ENCODE measurements at places on chromosomes 6 and 20. TPM values are rescaled to one million over a fixed set of nuclear protein-coding genes. Genes with fewer than 3 reads are reported as not detected.

DNA sequence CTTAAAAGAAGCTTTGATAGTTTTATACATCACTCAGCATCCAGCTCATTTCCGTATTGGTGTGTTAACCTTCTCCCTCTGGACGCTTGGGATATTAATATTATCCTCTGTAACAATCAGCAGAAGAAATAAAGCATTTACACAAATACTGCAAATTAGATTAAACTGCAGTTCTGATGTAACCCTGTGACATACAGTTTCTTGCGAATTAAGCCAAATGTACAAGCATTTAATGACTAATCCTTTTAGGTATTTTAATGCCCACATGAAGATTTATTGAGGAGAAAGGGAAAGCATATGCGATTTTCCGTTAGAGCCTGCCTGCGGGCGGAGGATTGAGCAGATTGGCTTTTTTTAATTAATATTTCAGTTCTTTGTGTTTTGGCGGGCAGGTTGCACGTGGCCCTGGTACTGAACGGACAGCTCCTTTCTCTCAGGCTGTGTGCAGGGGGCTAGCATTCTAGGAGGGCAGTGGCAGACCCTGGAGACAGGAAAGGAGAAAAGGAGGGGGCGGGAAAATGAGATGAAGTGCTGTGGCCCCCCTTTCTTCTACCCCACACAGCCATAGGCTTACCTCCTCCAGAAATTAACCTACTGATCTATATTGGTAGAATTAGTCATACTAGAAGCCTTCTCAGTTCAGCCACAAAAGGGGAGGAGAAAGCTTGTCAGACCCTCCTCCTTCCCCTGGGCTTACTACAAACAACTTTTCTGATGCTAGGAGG is 14.1 kb upstream of the TFAP2D start:
- no peak for DNase-seq

GRCh38 chr6:133242637-133243585 is 1.8 kb downstream of the EYA4 start:
- no peak for DNase-seq

DNA sequence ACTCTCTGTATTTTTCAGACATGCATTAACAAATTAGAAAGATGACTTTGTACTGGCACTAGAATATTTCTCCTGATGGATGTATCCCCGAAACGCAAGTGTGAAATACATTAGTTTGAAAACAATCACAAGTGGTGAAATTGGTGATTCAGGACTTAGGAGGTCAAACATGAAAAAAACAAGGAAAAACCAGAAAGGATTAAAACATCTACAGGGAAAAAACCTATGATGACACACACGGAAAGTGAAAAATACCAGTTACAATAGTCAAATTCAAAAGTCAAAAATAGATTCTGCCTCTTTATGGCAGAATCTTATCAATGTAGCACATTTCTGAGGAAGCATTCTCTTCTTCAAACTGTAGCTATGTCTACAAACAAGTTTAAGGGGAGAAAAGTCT is 129.0 kb upstream of the SGK1 start:
- DNase-seq = no peak

DNA sequence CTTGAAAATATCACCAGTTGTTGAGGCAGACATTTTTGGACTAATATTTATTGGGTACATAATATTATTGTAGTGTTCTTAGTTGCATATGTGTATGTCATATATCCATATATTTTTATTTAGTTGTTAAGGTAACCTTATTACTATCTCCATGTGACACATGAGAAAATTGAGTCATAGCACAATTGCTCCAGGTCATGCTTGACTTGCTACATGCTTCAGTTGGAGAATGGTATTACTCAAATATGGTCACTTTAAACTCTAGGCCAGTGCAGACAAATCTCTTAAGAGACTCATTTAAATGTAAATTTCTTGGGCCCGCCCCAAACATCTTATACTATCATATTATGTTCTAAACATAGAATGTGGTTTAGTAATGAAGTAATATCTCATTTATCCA is 246.1 kb downstream of the RIMS1 start:
- DNase-seq = no peak

DNA sequence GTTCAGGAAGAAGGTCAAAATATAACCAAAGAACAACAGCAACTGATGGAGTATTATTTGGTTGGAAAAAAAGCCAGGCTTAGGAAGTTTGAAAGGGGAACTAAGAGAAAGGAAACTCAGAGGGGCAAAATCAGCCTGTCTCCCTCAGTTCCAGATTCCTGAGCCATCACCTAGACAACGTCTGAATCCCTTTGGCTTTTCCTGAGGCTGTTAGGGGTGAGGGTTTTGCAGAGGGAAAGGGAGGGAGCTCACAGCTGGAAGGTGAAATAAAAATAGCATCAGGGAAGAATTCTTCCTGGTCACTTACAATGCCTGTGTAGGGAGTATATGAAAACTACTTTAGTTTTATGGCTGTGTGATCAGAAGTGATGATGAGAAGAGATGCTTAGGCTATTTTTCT is 100.5 kb downstream of the SOBP start:
- no peak for DNase-seq

DNA sequence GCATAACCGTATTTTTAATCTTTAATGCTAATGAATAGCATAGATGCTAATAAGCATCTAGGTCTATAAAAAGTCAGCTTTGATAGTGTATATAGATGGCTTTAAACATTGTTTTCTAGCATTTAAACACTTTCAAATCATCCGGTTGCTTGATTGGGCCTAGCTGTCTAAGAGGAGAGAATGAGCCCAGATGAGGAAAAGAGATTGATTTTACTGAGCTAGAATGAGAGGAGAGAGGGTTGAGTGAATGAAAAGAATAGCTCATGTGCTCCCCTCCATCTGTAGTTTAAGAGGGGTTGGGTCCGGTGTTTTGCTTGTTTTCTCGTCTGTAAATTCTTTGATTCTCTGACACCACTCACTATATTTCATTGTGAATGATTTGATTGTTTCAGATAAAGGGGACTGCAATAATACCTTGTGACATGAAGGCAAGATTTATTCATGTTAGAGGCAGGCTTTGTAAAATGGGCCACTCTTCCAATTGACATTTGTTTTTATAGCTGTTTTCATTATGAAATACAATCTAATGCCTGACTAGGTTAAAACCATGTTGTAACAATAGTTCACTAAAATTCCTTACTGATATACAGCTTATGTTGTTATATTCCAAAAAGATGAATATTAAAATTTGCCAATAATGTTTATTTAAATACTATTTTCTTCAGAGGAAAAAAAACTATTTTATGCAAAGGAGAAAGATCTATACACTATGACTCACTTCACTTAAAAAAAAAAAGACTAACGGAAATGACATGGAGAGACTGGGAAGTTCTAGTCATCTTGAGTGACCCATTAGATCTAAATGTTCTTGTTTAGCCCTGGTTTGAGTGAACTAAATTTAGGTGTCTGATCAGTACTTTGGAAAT is 3.2 kb downstream of the PTPN1 start:
- DNase-seq = no peak

- no peak for DNase-seq
These were observed 92.5 kb downstream of the SCP2D1 start for GRCh38 chr20:18906046-18906445.

DNA sequence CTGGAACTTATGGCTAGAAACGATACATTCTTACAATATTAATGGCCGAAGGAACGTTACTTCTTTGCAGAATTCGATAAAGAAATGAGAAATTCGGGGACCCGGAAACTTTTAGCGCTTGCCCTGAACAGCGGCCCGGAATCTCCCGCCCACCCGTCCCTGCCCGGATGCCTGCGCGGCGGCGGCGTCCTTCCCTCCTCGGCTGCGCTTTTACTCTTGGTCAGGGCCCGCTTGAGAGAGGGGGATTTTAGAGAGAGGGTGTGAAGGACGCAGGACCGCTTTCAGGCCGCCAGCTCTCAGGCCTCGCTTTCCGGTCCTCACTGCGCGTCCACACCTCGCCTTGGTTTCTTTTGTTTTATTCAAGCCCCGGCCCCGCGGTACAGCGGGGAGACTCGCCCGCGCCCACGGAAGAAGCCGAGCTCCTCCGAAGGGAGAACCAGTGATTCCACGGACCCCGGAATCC is 243.7 kb downstream of the ARID1B start:
- DNase-seq = no peak

- no peak for DNase-seq
These were observed 8.9 kb downstream of the NFKBIL1 start for GRCh38 chr6:31556307-31556706.

- DNase-seq = no peak
These were observed 840.5 kb downstream of the HACE1 start for GRCh38 chr6:104019075-104019753.

DNA sequence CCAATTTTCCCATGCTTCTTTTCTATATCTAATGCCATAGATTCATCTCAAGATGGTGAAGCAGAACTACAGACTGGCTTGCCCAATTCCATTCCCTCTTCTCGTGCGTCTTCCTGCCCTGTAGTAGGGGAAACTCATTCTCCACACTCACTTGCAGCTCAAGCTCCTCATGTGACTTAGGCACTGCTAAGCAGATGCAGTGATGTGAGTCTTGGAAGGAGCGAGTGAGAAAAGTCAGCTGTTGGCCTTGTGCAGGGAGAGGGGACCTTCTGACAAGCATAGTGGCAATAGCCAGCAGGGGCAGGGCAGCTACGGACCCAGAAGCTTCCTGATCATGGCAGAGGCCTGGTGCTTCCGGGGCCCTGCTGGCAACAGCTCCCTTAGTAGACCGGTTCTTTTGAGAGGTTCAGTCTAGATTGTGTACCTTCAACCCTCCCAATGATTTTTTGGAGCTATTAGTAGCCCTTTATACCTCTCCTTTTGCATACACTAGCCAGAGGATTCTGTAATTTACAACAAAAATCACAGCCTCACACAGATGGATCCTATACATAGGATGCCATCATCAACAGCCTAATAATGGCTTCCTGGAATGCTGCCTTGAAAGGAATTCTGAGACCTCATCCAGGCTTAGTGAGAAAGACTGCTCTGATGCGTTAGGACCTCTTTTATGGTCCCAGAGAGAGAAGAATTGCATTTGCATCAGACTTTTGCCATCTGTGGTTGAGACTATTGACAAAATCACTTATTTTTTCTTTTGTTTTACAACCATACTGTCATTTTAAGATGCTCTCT is 121.5 kb upstream of the RIPOR2 start:
- no peak for DNase-seq

DNA sequence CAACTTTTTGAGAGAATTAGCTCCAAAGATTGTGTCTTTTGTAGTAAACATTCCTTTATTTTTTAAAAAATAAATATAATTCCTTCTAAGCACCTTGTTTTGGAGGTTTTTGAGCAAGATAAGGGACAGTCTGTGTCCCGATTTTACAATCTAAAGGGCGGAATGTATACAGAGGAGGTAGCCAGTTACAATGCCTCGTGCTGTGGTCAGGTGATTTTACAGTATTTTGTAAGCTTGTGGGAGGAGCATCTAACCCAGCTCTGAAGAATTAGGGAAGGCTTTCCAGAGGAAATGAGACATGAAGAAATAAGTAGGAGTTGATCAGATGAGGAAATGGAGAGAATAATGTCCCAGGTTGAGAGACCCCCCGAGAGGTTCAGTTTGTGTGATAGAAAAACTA is 1.3 kb downstream of the HINT3 start:
- DNase-seq = no peak

- no peak for DNase-seq
These were observed 376.9 kb downstream of the RNGTT start for GRCh38 chr6:88586371-88587149.

DNA sequence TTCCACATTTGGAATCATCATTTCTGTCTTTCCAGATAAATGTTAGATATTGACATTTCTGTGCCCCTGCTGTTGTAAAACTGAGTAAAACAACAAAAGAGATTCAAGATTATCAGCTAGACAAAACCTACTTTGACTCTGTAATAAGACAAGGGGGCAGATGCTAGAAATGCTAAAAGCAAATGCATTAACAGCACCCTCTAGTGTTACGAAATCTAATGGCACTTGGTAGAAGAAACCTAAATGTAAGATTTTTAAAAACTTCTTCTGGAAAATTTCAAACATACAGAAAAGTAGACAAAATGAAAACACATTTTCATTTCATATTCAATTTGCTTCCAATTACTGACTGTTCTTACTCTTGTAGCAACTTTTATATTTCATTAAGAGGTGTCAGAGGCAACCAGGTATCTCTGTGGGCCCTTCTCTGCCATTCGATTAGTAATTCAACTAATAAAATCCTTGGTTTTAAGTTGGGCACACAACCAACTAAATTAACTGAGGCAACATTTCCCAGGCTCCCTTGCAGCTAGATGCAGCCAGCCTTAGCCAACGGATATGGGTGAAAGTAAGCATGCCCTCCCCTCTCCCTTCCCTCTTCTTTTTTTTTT is 45.0 kb downstream of the SLC23A2 start:
- no peak for DNase-seq

DNA sequence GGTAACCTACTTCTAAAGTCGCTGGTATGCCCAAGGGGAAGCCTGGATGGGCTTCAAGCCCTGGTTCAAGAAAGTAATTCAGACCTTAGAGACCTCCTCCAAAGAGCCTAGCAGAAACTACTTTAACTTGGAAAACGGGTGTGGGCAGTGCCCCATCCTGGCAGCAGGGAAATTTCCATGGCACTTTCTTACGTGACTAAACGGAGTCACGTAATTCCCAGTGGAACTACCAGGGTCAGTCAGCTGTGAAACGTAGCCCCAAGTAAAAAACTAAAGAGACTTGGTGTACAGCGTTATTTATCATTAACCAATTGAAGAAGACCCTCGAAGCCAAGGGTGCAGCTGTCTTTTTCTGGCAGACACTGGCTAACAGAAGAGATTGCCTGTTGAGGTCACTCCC is 114.0 kb downstream of the RCAN2 start:
- DNase-seq = no peak

The LPA gene
- polyA plus RNA-seq = 0.07 TPM

The SIRPD gene
- not detected for polyA plus RNA-seq

The EYS gene
- polyA plus RNA-seq = 0.03 TPM

The C20orf141 gene
- not detected for polyA plus RNA-seq

The DZANK1 gene
- polyA plus RNA-seq = 3.0 TPM

The POPDC3 gene
- 0.15 TPM for polyA plus RNA-seq

The MEP1A gene
- polyA plus RNA-seq = not detected

The TRIM10 gene
- not detected for polyA plus RNA-seq

The LINC00237 gene
- not detected for polyA plus RNA-seq

The SERINC1 gene
- polyA plus RNA-seq = 207 TPM
